Natural killer cell (primary cell): ENCODE measurements at places on chromosomes 16 and 17.
A peak's percentile ranks its signal among the peaks of the same experiment; 100 is the strongest.

GRCh38 chr17:28426081-28426519, 20.1 kb upstream of the SLC46A1 start:
- no peaks in the 10 kb centered on the region for H3K36me3 ChIP-seq
- no peak for DNase-seq
- no peak overlapping the region for H3K4me3 ChIP-seq
- no peak overlapping the region for H3K27ac ChIP-seq

DNA sequence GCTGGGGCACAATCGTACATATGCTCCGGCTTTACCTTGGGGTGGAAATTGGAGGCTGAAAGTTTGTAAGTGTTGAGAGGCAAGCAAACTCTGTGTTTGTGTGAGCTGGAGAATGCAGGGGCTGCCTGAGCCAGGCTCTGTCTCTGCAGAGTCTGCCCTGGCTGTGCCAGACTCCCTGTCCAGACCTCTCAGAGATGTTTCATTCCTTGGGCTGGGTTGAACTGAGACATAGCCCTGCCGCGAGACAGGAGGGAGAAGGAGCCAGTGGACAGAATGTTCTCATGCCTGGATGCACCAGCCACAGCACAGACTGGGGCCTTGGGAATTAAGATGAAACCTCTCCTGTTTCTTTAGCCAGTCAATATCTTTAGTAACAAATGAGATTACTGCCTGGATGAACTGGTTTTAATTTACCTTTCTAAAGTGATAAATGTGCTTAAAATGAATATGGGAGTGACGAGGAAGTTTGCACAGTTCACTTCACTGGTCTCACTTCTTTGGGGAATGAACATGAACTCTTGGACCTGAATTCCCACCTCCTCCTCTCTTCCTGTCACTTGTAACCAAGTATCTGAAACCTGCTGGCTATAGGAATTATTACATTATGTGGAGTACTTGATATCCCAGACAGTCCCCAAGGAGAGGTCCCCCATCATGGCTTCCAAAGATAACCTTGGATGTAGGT, 40.1 kb downstream of the YPEL2 start:
- H3K27ac ChIP-seq = no peak overlapping the region
- H3K36me3 ChIP-seq = peaks cover under 1% of the 10 kb centered on the region
- no peak for DNase-seq
- H3K4me1 ChIP-seq = peaks cover 32% of the 10 kb centered on the region

DNA sequence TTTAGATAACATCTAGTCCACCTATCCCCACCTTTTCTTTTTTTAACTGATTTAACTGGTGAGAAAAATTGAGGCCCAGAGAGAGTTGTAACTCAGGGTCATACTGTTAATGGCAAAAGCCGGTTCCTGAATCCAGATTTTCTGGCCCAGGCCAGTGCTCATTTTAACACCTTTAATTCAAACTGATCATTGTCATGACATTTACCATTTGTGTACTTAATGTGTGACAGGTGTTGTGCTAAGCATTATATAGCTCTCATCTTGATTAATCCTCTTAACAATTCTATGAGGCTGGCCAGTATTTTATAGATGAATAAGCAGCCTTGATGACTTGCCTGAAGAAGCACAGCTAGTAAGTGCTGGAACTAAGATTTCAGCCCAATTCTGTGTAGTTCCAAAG, 14.4 kb downstream of the RHOT1 start:
- no peak overlapping the region for H3K4me3 ChIP-seq
- H3K27ac ChIP-seq = no peak overlapping the region
- no peaks in the 10 kb centered on the region for H3K27me3 ChIP-seq
- peaks cover 22% of the 10 kb centered on the region for H3K36me3 ChIP-seq
- H3K4me1 ChIP-seq = no peaks in the 10 kb centered on the region
- DNase-seq = no peak

- peaks cover 4% of the 10 kb centered on the region for H3K4me1 ChIP-seq
- H3K36me3 ChIP-seq = peaks cover under 1% of the 10 kb centered on the region
- no peak for DNase-seq
- H3K27ac ChIP-seq = no peak overlapping the region
- no peak overlapping the region for H3K4me3 ChIP-seq
- peaks cover 3% of the 10 kb centered on the region for H3K27me3 ChIP-seq
Measured at GRCh38 chr17:14353861-14354474, 53.1 kb downstream of the HS3ST3B1 start.

DNA sequence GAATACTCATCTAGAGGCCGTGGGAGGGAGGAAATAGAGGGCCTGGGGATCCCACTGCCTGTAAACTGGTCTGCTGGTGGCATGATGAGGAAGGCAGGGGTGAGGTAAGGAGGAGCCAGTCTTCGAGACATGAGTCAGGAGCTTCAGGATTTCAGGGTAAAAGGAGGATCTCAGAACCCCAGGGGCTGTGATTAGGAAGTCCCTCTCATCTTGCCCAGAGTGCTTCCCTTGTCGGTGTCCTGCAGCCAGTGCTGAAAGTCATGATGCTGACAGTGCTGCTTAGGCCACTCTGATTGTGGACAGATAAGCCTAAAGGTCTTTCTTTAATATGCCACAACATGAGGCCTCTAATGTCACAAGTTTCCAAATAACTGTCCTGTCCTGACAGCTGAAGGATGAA, 29.6 kb downstream of the COG4 start:
- no peak overlapping the region for H3K27ac ChIP-seq
- no peaks in the 10 kb centered on the region for H3K4me1 ChIP-seq
- H3K27me3 ChIP-seq = no peaks in the 10 kb centered on the region
- H3K4me3 ChIP-seq = no peak overlapping the region
- DNase-seq = no peak
- peaks cover 68% of the 10 kb centered on the region for H3K36me3 ChIP-seq

DNA sequence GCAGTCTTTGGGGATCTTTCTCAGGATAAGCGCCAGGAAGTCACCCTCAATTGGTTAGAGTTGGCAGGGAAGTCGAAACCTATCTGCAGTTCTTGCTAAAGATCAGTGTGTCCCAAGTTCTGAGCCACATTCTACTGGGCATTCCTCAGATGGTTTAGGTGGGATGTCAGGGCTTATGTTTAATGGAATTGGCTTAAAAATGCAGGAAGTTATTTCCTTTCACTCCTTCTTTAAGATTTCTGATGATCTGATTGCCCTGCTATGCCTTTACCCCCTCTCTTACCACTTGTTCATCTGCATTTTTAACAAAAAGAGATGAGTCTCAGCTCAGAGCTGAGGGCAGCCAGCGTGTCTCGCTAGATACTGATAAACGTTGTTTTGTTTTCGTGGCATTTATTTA, 30.8 kb downstream of the FOXL1 start:
- no peaks in the 10 kb centered on the region for H3K27me3 ChIP-seq
- H3K27ac ChIP-seq = no peak overlapping the region
- no peak overlapping the region for H3K4me3 ChIP-seq
- no peak for DNase-seq
- peaks cover 7% of the 10 kb centered on the region for H3K4me1 ChIP-seq

DNA sequence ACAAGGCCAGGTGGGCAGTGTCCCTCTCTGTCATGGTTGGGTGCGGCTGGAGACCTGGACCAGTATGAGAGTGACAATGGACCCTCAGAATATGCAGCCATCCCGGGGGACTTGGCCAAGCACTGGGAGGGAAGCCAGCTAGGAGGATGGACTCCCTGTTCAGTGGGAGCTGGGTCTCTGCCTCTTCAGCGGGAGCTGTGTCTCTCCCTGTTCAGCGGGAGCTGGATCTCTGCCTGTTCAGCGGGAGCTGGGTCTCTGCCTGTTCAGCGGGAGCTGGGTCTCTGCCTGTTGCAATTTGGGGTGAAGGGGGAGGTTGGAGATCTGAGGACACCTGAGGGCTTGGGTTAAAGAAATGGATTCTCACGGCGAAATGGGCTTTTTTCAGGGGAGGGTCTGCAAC, 3.8 kb upstream of the PRSS33 start:
- no peak for DNase-seq
- H3K4me3 ChIP-seq = no peak overlapping the region
- H3K27ac ChIP-seq = no peak overlapping the region
- H3K4me1 ChIP-seq = peaks cover 12% of the 10 kb centered on the region

DNA sequence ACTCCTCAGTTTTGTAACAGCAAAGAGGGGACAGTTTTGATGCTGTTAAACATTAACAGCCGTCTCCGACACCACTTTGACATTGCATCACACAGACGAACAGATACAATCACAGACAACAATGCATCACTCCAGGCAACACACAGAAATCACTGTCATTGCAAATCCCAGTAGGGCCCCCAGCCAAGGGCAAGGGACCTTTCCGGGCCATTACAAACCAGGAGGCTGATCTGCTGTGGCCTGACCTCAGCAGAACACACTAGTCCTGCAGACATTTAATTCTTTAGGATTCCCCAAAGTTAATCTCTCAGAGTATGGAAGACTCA, 136.2 kb upstream of the RCVRN start:
- no peaks in the 10 kb centered on the region for H3K36me3 ChIP-seq
- no peaks in the 10 kb centered on the region for H3K27me3 ChIP-seq
- DNase-seq = no peak
- no peak overlapping the region for H3K27ac ChIP-seq
- no peak overlapping the region for H3K4me3 ChIP-seq
- peaks cover 37% of the 10 kb centered on the region for H3K4me1 ChIP-seq

- peaks cover 15% of the 10 kb centered on the region for H3K4me1 ChIP-seq
- DNase-seq = no peak
- no peaks in the 10 kb centered on the region for H3K27me3 ChIP-seq
Measured at GRCh38 chr17:40019140-40019991, 4.1 kb downstream of the CSF3 start.

- H3K4me3 ChIP-seq = no peak overlapping the region
- H3K4me1 ChIP-seq = no peaks in the 10 kb centered on the region
- H3K27ac ChIP-seq = no peak overlapping the region
- DNase-seq = no peak
- no peaks in the 10 kb centered on the region for H3K27me3 ChIP-seq
- peaks cover 39% of the 10 kb centered on the region for H3K36me3 ChIP-seq
Measured at GRCh38 chr16:50351116-50351515, 17.7 kb downstream of the BRD7 start.

- no peaks in the 10 kb centered on the region for H3K36me3 ChIP-seq
Measured at GRCh38 chr16:28879841-28880588, 1.7 kb downstream of the ATP2A1 start.

DNA sequence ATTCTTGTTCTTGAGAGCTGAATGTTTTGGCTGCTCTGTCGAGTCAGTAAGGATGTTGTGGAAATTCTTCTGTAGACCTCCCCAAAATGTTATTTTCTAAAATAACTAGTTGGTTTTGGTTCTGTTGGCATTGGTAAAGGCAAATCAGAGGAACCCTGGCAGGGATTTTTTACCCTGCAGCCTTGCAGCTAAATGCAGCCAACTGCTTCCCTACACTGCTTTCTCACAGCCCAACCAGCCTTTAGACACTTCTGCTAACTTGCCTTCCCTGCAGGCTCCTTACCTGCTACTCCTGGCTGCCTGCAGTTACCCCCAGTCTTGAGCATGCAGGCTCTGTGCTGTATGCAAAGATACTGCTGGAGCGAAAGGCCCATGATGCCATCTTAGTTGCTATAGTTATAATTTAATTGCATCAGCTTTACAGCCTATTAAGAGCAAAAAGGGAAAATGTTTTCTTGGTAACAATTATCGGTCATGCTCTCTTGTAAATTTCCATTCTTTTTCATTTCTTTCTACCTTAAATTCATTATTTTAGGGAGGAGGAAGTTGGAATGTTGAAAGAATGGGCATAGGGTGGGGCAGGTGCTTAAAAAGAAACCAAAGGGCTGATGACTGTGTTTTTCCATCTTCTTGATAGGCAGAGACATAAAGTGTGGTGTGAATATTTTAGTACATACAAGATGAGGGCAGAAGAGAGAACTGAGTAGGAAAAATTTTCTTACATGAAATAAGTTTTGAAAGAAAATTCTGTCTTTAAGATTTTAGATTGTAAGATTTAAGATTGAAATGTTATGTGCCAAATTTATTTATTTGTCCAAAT, 20.0 kb downstream of the NUP93 start:
- H3K4me1 ChIP-seq = no peaks in the 10 kb centered on the region
- no peaks in the 10 kb centered on the region for H3K27me3 ChIP-seq
- no peak overlapping the region for H3K27ac ChIP-seq
- peaks cover 10% of the 10 kb centered on the region for H3K36me3 ChIP-seq

DNA sequence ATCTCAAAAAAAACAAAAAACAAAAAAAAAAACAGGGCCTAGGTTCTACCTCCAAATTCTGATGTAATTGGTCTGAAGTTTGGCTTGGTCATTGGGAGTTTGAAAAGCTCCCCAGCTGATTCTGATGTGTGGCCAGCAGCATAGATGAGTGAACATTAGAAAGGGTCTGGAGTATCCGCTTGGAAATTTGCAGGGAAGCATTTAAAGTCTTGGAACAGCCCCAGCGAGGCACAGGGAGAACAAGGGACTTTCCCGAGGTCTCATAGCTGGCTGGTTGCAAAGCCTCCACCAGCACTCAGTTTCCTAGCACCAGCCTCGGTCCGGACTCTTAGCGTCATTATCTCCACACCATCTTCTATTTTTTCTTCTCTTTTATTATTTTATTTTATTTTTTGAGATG, 70.8 kb downstream of the RAB11FIP4 start:
- no peak overlapping the region for H3K27ac ChIP-seq
- DNase-seq = no peak
- no peak overlapping the region for H3K4me3 ChIP-seq
- H3K27me3 ChIP-seq = no peaks in the 10 kb centered on the region
- H3K36me3 ChIP-seq = no peaks in the 10 kb centered on the region
- H3K4me1 ChIP-seq = peaks cover 19% of the 10 kb centered on the region

- no peak overlapping the region for H3K4me3 ChIP-seq
- peak; percentile 75 for DNase-seq
- H3K27me3 ChIP-seq = no peaks in the 10 kb centered on the region
- H3K27ac ChIP-seq = no peak overlapping the region
- H3K36me3 ChIP-seq = no peaks in the 10 kb centered on the region
- no peaks in the 10 kb centered on the region for H3K4me1 ChIP-seq
Measured at GRCh38 chr17:50087246-50087911, 7.8 kb upstream of the PDK2 start.

DNA sequence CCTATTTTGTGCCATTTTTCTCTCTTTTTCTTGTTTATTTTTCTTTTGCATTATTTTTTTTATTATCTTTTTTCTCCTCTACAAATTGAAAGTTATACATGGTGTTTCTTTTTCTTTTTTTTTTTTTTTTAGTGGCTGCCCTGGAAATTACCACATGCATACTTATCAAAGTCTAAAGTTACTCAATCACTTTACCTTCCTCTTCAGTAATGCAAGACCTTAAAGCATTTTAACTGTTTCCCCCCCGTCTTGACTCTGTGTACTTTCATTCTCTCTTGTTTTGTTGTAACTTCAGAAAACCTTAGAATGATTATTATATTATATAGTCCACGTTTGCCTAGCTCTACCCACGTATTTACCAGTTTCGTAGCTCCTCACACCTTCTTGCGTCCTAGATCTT, 33.3 kb upstream of the SMPD3 start:
- DNase-seq = no peak
- H3K36me3 ChIP-seq = no peaks in the 10 kb centered on the region
- peaks cover 10% of the 10 kb centered on the region for H3K4me1 ChIP-seq
- no peak overlapping the region for H3K4me3 ChIP-seq
- H3K27me3 ChIP-seq = no peaks in the 10 kb centered on the region

GRCh38 chr16:82181461-82182185, 11.6 kb upstream of the MPHOSPH6 start:
- no peak for DNase-seq
- H3K27me3 ChIP-seq = peaks cover 2% of the 10 kb centered on the region
- H3K36me3 ChIP-seq = no peaks in the 10 kb centered on the region
- no peak overlapping the region for H3K27ac ChIP-seq

GRCh38 chr17:2243953-2244352, 59.6 kb downstream of the SMG6 start:
- no peak overlapping the region for H3K27ac ChIP-seq
- no peak overlapping the region for H3K4me3 ChIP-seq
- H3K27me3 ChIP-seq = no peaks in the 10 kb centered on the region
- no peak for DNase-seq
- H3K36me3 ChIP-seq = peaks cover 8% of the 10 kb centered on the region

- no peak for DNase-seq
- H3K4me1 ChIP-seq = no peaks in the 10 kb centered on the region
- no peaks in the 10 kb centered on the region for H3K27me3 ChIP-seq
- H3K27ac ChIP-seq = no peak overlapping the region
- H3K36me3 ChIP-seq = no peaks in the 10 kb centered on the region
Measured at GRCh38 chr16:35319536-35320192, 1860.3 kb downstream of the TP53TG3F start.
